Cortex of kidney (tissue), 1 donor: ENCODE measurements at places on chromosomes 7 and 10.

DNA sequence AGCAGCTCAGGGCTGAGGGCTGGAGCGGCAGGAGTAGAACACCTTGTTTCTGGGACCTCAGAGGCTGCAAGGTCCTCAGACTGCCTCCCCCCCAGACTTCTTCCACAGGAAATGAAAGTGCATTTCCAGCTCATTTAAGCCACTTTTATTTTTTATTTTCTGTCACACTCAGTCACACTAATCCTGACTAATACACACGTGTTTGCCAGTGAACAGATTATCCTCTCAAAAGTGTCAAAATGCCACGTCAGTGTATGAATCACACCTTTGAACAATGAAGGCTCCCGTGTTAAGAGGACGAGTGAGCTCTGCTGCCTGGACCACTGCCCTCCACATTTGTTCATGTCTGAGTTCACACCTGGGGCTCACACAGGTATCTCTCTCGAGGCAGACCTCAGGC lies 488.5 kb downstream of the DNAJB6 start:
- DNase-seq, result no peak

- no peak for DNase-seq
These were observed 34.0 kb downstream of the PODXL start for GRCh38 chr7:131522325-131522930.

DNA sequence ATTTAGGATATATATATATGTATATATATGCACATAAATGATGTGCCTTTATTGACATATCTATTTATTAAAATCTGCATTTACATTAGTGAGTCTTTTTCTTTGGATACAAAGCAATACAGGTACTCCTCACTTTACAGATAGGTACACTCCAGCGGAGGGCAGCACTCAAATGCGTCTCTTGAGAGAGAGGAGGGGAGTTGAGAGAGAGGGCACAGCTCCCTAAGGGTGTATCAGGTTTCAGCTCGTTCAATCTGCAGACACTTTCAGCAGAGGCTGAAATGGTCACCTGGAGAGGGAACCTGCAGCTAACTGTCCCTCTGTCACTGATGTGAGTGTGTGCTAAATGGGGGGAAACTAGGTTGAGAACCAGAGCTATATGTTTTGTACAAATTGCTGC lies 21.5 kb downstream of the C10orf53 start:
- no peak for DNase-seq

- no peak for DNase-seq
These were observed 79.5 kb upstream of the SVIL start for GRCh38 chr10:29714096-29714874.

DNA sequence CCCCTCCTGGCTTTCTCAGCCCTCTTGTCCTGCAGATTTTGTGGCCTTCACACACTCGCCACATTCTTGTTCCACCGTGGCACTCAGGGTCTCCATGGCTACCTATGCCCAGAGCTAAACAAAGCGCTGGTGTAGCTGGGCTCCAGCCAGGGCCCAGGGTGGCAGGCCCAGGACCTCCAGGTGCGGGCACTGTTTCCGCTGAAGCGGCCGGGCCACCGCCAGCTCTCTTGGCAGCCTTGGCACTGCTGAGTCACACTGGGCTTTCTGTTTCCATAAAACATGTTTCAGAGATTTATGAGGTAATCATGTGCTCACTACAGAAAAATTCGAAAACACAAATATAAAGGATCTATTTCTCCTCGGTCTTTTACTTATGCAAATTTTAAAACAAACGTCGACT lies 51.3 kb downstream of the AOC1 start:
- no peak for DNase-seq

GRCh38 chr7:86214734-86215133 lies 429.0 kb upstream of the GRM3 start:
- no peak for DNase-seq

DNA sequence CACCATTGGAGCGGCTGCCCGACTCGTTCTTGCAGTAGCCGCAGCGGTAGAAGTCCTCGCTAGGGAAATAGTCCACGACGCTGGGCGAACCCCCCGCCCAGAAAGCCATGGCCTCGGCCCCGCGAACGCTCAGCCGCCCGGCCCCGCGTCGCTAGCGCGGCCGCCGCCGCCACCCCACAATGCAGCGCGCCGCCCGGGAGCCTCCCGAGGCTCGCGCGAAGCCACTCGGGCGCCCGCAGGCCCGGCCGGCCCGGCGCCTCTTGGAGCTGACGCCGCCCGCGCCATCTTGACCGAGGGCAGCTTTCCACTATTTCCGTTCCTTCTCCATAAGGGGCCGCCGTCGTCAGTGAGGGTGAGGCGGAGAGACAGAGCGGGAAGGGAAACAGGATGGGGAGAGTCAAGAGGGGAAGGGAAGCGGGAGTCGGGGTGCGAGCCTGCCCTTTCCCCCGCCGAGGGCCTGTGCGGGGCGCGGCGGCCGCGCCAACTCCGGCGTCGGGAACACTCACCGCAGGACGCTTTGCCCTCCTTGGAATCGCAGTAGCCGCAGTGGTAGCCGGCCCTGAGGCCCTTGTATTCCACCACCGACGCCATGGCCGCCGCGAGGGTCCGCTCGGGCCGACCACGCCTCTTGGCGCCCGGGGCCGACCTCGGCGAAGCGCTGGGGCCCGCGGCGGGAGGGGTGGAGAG lies at the start of gene ATE1:
Gene ATE1, minus strand, starts transcription at position 191 of the 687 bp plus-strand sequence. Its CDS starts 82 bp downstream, at position 109.
- DNase-seq, result peak; percentile 65

DNA sequence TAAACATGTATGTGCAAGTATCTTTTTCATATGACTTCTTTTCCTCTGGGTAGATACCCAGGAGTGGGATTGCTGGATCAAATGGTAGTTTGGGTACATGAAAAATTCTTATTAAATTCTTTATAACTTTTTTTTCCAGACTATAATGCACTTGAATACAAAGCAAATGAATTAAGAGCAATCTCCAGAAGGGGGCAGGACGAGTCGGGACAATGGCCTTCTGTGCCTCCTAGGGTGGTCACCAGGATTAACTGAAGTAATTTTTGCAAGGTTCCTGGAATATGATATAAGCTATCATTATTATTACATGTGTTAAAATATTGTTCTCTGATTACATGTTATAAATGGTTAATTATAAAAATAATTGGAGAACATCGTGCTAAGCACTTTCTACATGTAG lies 127.2 kb downstream of the PPP1R17 start:
- DNase-seq, result no peak

DNA sequence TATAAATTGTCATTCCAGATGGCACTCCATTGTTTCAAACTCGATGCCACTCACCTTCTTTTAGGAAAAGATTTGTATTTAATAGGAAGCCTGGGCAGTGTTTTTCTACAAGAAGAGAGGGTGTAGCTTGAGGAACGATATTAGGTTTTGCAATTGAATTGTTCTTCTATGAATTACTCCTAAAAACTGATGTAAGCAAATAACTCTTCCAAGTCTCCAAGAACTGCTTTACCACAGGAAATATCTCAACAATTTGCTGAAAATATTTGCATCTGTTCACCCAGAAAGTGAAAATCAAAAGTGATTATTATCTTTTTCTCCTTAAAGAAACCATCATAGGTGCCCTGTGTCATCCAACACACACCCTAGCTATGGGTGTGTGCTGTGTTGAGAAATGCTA lies 261.3 kb upstream of the MEOX2 start:
- DNase-seq, result no peak

GRCh38 chr10:80410578-80411145 lies 2.3 kb downstream of the PRXL2A start:
- DNase-seq, result no peak

DNA sequence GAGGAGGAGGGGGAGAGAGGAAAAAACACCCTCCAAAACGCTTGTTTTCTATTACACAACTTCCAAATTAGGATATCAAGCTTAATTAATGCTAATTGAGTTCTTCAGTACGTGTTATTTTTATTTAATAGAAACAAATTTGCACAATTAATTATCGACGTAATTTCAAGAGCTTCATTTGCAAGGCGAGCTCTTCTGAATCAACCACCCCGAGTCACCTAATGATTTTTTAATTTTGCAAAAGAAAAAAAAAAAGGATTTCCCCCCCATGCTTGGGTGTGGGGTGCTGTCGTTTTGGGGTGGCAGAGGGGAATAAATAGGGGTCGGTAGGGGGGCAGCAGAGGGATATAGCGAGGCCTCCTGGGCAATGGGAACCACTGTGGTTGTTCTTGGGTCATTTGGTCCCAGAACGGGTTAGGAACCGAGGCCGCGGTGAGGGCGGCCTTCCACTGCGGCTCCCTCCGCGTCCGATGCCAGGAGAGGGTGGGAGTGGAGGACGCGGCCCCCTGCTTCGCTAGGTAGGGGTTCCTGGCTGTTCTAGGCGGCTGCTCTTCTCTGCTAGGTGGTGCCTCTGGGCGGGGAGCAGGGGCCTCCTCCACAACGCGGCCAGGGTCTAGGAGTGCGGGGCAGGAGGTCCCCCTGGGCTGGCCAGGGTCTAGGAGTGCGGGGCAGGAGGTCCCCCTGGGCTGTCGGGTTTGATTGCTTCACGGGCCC lies 7.3 kb downstream of the UNCX start:
- DNase-seq, result no peak

DNA sequence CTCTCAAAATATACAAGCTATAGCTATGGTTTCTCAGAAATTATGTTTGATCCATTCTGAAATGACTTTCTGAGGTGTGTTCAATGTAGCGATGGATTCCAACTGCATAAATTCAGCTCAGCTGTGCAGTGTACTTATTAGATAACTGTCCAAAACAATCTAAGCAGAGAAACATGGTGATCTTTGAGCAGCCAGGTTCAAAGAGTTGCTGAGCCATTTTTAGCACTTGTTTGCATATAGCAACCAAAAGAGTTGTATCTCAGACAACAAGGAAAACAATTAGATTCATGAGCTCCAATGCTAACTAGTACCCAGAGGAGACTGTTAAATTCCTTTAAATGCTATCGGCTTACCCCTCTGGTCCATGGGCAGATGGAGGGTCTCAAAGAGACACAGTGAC lies 15.9 kb upstream of the KCNIP2 start:
- DNase-seq, result no peak

DNA sequence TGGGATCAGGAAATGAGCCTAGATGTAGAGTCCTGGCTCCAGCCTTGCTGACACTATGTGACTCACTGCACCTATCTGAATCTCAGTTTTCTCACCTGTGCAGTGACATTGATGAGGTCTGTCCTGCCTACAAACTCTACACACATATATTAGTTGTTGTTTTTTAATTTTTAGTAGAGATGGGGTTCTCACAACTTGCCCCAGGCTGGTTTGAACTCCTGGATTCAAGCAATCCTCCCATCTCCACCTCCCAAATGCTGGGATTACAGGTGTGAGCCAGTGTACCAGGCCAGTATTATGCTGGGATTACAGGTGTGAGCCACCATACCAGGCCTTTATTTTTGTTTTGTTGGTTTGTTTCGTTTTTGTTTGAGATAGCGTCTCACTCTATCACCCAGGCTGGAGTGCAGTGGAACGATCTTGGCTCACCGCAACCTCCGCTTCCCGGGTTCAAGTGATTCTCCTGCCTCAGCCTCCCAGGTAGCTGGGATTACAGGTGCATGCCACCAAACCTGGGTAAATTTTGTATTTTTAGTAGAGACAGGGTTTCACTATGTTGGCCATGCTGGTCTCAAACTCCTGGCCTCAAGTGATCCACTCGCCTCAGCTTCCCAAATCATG lies 11.8 kb upstream of the DDIT4 start:
- no peak for DNase-seq

DNA sequence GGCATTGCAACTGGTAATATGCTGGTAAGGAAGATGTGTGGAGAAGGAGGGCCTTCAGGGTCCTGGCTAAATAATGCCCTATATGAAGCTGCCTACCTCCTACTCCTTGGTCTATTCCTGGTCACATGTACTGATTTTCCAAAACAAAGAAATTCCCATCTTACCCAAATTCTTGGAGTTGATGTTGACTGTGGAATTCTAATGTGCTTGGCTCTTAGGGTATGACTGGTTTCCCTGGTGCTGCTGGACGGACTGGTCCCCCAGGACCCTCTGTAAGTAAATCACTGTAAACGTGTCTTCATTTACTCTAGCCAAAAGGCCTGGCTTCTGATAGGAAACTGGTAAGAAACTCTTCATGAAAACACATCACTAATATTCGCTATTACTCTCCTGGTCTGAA lies 27.0 kb downstream of the COL1A2 start:
- DNase-seq, result no peak

- no peak for DNase-seq
These were observed 68.4 kb upstream of the ITGB1 start for GRCh38 chr10:33026422-33026821.

GRCh38 chr10:89074120-89074519 lies 83.5 kb downstream of the FAS start:
- no peak for DNase-seq

- no peak for DNase-seq
These were observed 115.0 kb downstream of the PLXDC2 start for GRCh38 chr10:19930936-19931893.

DNA sequence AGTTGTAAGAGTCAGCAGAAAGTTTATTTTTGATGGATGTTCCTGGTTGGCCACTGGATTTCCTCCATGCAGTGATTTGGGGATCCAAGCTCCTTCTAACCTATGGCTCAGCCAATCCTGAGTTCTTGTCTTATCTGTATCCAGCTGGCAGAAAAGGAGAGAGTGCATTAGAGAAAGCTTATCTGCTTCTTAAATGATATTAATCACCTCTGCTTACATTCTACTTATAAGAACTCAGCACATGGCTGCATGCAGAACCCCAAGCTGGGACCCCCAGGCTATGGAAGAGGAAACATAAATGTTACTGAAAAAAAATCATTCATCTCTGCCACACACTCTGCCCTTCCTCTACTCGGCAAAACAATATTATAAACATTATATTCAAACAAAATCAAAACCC lies 739.8 kb upstream of the AUTS2 start:
- no peak for DNase-seq

DNA sequence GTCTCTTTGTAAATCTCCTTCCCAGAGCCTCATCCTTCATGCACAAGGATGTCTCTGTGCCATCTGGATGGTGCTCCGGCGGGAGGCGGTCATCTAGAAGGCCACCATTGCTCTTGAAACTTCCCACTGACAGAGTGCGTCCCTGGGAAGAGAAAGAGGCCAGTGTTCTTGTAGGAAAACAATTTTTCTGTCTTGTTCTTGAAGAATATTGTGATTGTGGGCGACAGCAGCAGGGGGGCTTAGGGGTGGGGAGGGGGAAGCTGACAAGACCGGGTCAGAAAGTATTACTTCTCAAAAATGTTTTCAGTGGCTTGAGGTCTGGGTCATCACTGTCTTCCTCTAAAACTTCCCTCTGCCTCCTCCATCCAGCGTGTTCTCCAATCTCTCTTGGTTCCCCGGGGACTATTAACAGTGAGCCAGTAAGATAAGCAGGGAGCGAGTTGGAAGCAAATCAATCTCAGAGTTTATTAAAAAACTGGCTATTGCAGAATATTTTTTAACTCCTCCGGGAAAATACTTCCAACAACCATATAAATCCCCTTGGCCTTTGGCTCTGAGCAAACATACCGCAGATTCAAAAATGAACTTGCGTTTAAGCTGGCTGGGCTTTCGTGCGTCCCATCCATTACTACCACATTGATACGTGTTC lies 597.8 kb upstream of the MGMT start:
- no peak for DNase-seq

- DNase-seq, result no peak
These were observed 256.6 kb downstream of the TNS3 start for GRCh38 chr7:47325337-47325736.
